Activated CD8-positive, alpha-beta memory T cell treated with anti-CD3 and anti-CD28 coated beads for 4 hours (primary cell): ENCODE measurements at places on chromosomes 1 and 21.

DNA sequence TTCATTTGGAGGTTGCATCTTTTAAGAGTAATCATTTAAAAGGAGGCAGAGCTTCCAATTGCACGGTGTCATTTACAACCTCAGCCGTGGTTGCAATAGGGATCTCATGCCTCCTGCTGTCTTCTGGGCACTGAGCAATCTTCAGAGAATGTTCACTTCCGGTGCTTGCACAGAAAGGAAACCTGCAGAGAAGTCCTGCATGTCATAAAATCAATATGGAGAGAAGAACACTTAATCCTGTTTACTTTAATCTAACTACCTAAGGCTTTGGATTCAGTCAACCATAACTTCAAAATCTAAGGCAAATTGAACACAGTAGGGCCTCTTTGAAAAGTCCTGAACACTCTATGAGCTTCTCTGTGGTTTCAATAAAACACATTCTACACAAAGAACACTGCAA, 11.3 kb upstream of the MAP10 start:
- DNase-seq: no peak

GRCh38 chr1:54604572-54605370, 18.6 kb downstream of the FAM151A start:
- no peak for DNase-seq

DNA sequence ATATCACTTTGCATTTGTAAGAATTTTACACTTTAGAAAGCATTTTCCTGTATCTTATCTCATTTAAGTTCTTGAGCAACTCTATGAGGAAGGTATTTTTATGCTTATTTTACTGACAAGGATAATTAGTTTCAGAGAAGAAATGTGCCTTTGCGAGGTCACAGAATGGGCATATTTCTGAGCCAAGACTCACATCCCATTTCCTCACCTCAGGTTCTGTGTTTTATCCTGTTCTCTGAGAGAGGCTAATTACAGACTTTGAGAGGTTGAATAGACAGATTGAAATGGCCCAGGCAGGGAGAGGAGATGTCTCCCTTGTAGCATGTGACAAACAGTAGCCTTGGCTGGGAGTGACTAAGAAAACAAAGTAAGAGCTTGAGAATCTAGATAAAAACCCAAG, 39.1 kb upstream of the ZC3H11B start:
- no peak for DNase-seq

GRCh38 chr1:245878585-245878984, 628.5 kb downstream of the SMYD3 start:
- no peak for DNase-seq

DNA sequence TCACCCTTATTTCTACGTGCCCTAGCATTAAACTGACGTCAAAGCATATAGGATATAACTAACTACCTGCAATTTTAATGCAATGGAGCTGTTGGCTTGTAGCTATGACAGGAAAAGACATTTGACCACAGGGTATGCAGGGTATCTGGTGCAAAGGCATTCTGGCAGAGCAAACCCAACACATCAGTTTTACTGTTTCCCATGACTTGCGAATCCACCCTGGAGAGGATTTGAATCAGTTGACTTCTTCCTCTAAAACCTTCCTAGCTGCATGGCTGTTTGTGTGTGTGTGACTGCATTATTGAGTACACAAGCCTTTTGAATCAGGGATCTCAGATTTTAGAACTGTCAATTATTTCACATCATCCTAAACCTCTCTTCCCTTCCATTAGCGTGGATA, 41.7 kb upstream of the SYT14 start:
- no peak for DNase-seq

DNA sequence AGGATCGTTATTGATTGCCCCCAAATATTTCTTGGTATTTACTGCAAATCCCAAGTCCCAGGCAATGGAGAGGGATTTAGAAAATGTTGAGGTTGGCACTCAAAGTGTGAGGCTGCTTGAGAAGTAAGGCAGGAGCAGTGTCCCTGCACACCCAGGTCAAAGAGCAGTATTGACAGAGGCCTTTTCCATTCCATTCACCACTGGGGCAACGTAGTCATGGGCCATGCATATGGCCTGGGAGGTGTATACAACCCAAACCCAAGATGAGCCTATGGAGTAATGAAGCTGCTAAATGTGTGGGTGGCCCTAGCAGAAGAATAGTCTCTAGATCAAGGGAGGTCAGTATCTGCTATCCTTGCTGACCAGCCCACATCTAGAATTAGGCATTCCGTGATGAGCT, 245.6 kb downstream of the FOXD2 start:
- DNase-seq: no peak

GRCh38 chr21:32886339-32886738, 114.8 kb upstream of the PAXBP1 start:
- no peak for DNase-seq

DNA sequence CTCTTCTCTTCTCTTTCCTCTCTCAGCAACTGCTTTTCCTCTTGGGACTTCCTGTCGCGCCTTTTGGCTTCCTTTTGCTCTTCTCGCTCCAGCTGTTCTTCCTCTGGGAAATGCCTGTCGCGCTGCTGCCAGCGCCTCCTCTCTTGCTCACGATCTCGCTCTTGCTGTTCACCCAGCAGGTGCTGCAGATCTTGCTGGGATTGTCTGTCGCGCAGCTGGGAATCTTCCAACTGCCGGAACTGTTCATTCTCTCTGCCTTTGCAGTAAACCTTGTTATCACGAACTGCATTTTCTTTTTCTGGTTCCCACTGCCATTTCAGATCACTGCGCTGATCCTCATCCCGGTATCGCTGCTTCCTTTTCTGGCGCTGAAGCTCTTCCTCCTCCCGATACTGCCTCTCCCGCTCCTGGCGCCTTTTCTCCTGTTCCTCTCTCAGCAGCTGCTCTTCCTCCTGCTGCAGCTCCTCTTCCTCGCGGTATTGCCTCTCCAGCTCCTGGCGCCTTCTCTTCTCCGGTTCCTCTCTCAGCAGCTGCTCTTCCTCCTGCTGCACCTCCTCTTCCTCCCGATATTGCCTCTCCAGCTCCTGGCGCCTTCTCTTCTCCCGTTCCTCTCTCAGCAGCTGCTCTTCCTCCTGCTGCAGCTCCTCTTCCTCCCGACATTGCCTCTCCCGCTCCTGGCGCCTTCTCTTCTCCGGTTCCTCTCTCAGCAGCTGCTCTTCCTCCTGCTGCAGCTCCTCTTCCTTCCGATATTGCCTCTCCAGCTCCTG, 5.8 kb downstream of the TCHH start:
- DNase-seq: no peak

DNA sequence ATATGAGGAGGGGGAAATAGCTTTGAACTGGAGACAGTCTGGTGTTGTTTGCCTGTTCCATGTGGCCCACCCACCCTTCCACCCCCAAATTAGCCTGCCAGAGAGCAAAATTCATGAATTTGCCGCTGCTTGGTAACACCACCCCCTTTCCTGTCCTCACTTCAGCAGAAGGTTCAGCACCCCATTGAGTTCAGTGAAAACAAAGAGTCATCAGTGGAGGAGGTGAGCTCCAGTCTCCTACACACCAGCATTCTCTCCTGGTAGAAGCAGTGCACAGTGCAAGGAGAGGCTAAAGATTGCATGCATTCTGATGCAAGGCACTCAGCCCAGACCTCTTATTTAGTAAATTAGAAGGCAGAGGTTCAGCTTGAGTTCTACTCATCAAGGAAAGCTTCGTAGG, 99.7 kb upstream of the DYNLT5 start:
- DNase-seq: no peak

DNA sequence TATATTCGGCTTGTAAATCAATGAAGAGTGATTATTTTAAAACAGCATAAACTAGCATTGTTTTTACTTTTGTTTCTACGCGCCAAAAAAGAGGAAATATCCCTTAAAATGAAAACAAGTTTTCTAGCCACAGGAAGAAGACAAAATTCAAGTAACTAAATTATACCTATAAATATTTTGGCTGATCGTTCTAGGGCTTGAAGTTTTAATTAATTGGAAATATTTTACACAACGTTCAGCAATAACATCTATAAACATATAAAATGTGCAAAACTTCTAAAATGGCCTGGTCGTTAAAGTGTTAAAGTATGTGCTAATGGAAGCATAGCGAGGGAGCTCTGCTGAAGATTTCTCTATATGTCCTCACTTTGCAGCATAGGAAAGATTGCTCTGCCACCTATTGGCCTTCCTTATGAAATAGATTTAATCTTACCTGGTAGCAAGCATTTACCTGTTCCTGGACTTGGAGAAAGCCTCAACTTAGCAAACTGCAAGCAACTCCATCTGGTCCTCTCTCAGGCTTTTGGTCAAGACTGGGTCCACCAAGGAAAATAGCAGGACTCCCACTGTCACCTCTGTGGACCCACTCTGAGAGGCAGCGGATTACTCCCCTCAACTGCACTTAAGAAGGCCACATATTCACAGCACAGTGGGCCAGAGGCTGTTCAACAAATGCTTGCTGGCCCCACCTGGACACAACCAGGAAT, 351.3 kb upstream of the RUNX1 start:
- no peak for DNase-seq
